ENCODE measurements at places on chromosomes 7 and 10.

GRCh38 chr7:100387695-100388094 lies 14.4 kb downstream of the PILRA start:
- DNase-seq, result no peak

- DNase-seq, result no peak
These were observed 207.7 kb downstream of the PTN start for GRCh38 chr7:137135654-137136350.

DNA sequence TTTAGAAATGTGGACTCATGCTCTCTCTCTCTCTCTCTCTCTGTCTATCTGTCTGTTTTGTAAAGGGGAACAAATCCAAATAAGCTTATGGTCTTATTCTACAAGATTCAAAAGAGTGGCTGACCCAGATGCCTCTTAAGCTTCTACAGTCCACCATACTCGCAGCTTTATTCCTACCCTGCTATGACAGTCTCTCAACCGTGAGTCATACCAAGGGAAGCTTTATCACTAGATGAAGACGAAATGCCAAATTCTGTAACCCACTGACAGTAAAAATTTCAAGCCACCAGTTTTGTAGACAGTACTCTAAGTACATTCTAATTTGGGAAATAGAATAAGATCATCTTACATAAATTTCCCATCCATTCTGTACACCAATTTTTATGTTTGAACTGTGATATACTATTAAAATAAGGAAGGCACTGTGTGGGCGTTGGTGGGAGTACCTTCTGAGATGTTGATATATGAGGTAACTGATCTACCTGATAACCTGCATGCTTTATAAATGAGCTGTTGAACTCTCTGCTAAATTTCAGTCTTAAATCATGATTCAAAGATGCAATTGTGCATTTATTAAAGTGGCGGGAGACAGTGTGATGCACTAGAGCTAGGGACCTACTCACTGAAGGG lies 153.2 kb downstream of the KLF6 start:
- peak; percentile 31 for DNase-seq

DNA sequence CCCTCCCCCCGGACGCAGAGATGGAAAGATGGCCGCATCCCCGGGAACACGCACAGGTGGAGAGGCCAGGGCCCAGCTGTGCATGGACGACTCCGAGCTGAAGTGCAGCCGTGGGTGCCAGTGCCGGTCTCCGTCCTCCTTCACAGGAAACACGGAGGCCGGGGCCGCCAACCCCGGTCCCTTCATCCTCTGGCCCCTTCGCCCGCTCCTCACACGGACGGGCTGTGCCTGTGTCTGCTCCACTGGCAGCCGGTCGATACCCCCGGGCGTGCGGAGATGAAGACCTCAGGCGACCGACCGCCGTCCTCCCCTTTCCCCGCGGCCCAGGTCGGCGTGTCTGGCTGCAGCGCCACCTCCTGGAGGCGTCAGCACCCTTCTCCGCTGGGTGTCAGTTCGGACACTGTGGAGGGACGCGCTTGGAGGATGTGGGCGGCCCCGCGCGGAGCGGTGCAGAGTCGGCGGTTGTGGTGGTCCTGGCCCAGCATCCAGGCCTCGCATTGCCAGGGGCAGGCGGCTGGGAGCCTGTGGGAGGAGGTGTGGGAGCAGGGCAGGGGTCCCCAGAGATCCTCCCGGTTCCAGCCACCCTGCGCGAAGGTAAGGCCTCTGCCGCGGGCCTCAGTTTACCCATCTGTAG lies 9.9 kb downstream of the ZNF511 start:
- no peak for DNase-seq

GRCh38 chr7:15764851-15765382 lies 78.4 kb upstream of the MEOX2 start:
- DNase-seq, result peak; percentile 52

DNA sequence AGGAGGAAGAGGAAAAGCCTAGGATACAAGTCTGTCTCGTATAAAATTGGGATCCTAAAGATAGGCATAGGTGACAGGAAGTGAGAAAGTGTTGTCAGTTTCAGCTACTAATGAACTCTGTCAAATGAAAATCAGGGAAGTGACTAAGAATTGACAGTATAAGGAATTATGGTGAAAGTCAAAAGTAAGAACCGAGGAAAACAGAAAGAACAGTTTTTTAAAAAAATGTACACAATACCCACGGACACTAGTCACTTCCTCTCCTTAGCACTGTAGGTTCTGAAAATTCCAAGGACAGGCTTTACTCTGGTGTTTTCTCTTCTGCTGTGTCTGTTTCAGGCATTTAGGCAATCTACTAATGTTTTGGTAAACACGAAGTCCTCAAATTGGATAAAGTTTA lies 42.3 kb downstream of the ATAD1 start:
- peak; percentile 4 for DNase-seq

DNA sequence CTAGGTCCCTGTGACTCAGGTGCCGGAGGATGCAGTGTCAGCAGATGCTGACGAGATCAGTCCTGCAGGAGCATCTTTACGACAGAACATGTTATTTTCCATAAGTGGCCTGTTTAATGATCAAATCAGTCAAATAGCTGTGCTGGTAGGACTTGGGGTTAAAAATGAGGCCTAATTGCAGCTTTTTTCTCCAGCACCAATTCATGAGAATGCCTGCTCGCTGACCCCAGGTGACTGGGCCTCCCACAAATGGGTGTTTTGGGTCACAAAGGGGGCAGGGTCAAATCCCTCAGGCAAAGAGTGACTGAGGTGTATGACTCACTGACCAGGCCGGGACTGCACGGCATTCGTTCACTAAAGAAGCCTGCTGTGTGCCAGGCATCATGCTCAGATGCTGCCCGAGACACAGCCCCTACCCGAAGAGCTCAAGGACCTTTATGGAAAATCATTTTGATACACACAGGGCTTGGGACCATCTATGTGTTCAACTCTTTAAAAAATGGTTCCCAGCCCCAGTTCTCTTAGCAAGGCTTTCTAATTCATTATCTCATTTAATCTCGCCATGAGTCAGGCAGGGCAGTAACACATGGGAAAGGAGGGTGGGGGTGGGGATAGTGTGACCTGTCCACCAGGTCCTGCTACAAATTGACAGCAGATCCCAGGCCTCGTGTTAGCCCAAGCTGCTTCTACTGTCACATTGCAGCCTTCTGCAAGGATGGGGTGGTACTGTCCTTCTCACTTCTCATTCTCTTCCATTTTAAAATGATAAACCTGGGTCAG lies 21.1 kb downstream of the ZNF775 start:
- DNase-seq, result peak; percentile 80

GRCh38 chr7:79403879-79404278 lies 49.6 kb downstream of the MAGI2 start:
- DNase-seq, result no peak

GRCh38 chr10:118565301-118566075 lies 30.0 kb downstream of the PRLHR start:
- no peak for DNase-seq

DNA sequence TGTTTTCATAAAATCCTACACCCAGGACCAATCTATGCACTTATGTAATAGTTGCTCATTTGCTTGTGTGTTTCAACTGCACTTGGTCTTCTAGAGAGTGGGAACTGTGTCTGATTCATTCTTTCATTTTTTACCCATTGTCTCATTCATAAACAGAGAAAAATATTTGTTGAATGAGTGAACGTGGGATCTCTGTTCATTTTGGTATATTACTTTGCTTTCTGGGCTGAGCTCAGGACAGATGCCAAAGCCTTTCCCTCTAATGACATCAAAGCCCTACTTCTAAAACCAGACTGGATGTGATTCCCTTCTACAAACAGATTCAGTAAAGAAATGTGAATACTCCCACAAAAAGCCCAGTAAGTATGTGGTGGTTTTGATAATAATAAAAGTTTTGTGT lies 145.2 kb downstream of the ST7 start:
- peak; percentile 32 for DNase-seq

GRCh38 chr7:142452791-142453190 lies 194.9 kb upstream of the PRSS58 start:
- no peak for DNase-seq

DNA sequence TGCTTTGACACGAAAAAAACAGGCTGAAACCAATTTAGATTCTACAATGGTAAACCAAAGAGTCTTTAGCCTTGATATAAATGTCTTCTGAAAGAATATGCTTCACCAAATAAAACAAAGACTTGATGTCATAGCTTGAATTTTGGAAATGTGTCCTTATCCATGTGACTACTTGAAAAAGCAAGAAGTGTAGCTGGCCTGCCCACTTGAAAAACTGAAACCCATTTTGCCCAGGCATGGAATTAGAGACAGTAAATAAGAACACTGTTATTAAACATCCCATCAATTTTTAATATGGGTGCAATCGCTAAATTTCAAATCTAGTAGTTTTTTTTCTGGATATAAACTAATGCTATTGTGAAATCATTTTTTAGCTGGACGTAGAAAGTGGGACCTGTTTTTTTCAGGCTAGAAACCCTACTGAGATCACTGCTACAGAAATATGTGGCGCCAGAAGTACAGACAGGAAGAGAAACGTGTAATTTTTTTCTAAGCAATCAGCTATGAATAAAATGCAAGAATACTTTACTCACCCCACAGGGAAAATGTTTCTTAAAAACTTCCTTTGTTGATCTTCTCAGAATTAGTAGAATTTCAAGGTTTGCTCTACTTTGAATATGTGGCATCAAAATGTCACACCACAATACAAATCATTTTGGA lies 56.7 kb downstream of the PIP4K2A start:
- DNase-seq, result no peak

GRCh38 chr10:89431977-89432376 lies 17.6 kb downstream of the IFIT5 start:
- peak; percentile 57 for DNase-seq

GRCh38 chr7:106752367-106752766 lies 91.4 kb upstream of the CCDC71L start:
- no peak for DNase-seq

DNA sequence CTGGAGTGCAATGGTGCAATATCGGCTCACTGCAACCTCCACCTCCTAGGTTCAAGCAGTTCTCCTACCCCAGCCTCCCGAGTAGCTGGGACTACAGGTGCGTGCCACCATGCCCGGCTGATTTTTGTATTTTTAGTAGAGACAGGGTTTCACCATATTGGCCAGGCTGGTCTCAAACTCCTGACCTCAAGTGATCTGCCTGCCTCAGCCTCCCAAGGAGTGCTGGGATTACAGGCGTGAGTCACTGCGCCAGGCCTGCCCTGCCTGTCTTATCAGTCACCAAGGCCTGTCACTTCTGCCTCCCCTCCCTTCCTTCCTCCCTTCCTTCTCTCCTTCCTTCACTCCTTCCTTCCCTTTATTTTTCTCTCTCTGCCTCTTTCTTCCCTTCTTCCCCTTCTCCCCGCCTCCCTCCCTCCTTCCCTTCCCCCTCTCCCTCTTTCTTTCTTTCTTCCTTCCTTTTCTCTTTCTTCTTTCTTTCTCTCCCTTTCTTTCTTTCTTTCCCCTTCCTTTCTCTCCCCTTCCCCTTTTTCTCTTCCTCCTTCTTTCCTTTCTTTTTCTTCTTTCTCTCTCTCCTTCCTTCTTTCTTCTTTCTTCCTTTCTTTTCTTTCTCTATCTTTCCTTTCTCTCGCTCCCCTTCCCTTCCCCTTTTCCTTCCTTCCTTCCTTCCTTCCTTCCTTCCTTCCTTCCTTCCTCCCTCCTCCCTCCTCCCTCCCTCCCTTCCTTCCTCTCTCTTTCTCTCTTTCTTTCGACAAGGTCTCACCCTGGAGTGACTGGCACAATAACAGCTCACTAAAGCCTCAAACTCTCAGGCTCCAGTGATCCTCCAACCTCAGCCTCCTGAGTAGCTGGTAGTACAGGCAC lies 3.1 kb upstream of the ST7 start:
- no peak for DNase-seq

DNA sequence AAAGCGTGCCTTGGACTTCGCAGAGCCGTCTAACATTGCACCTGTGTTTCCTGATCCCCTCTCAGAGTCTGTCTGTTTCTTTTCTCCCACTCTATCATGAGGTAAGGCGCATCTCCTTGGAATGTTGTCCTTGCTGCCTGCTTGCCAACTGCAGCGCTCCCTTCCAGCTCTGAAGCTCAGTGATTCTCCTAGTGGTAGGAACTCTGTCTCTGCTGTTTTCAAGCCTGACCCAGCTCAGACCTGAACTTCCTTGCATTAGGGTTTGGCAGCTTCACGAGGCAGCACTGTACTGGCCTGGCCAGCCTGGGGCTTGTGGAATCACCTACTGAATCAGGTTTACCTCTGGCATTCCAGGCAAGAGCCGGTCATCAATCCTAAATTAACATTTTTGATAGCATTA lies 123.9 kb downstream of the CREB5 start:
- no peak for DNase-seq

- peak; percentile 18 for DNase-seq
These were observed 640.4 kb downstream of the TYW1 start for GRCh38 chr7:67637023-67637358.

DNA sequence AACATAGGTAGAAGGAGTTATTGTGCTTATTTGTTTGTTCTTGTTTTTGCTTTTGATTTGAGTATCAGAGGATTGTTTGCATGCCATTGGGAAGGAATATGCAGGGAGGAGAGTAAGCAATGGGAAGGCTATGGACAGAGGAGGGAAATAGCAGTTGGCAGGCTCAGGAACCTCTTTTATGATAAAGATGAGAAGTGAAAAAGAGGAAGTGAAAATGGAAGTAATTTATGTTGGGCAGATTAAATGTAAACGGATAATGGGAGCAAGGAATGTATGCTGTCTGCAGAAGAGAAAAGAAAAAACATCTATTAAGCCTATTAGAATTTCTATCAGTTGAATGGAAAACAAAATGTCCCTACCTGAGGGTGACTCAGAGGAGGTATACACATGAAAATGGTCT lies 90.1 kb upstream of the NPSR1 start:
- no peak for DNase-seq

- DNase-seq, result peak; percentile 24
These were observed 247.4 kb downstream of the PTEN start for GRCh38 chr10:88110822-88111221.

DNA sequence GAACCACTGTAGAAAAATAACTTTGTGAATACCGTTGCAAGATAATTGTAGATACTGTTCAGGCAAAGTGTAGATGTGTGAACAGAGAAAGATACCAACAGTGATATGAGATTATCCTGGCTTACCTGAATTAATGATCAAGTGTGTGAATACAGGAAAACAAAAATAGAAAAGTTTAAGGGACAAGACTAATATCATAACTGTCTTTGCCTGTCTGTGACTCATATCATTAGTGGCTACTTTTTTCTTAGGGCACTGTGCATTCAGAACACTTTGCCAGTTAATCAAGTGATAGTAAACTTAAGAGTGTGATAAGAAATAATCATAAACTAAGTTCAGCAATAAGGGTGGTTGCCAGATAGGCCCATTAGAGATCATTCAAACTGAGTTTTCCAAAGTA lies 323.0 kb upstream of the LRGUK start:
- no peak for DNase-seq

DNA sequence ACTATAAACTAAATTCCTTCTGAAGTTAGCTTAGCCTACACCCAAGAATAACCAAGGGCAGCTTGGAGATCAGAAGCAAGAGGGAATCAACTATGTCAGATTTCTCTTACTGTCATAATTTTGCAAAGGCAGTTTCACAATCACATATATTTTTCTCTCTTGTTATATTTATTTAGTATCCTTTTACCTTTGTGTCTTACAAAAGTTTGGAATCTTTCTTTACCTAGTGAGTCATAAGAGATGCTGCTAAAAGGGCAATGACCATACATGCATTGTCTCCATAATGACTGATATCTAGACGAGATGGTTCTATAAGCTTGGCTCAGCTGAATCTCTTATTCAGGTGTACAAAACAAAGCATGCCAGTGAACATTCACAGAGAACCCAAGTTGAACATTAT lies 61.1 kb downstream of the PPP1R17 start:
- no peak for DNase-seq

GRCh38 chr7:74604326-74605020 lies 53.0 kb upstream of the GTF2I start:
- DNase-seq, result peak; percentile 82

GRCh38 chr7:33671531-33672262 lies 233.6 kb upstream of the BMPER start:
- DNase-seq, result no peak

GRCh38 chr7:46932676-46933424 lies 649.1 kb downstream of the TNS3 start:
- peak; percentile 77 for DNase-seq
